ENCODE measurements at places on chromosomes 13 and 19.
A peak's percentile ranks its signal among the peaks of the same experiment; 100 is the strongest.

GRCh38 chr19:46006411-46006810 lies 11.1 kb downstream of the CCDC61 start:
- DNase-seq: no peak

DNA sequence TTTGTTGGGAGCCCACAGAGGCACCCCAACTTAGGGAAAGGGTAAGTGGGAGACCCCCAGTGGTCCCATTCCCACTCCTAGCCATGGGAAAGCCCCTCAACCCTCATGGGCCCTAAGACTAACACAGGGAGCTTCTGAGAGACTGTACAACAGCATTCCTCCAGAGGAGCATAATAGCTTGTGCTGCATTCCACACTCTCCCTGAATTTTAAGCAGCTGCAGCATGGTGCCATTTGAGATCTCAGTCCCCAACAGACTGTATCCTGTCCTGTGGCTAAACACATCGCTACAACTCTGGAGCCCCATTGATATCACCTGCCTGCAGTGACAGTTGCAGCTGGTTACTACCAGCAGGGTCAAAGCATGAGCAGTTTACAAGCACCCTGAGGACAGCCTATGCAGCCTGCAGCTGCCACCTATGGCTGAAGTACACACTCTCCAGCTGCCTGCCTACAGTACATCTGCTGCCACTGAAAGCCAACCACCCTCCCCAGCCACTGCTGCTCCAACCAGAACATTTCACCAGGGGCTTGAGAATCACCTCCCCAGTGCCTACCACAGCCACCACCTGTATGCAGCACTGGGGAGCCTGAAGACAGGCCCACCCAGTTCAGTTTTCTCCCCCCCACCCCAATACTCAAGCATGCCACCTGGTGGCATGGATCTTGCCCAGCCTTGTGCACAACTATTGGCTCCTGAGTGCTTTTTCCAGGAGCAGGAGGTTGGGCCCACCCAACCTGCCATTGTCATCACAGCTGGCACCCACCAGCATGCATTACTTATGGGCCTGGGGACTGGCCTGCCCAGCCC lies 557.3 kb downstream of the GPC5 start:
- no peak for DNase-seq

- no peak for DNase-seq
Measured at GRCh38 chr13:78317030-78317429, 286.3 kb downstream of the POU4F1 start.

DNA sequence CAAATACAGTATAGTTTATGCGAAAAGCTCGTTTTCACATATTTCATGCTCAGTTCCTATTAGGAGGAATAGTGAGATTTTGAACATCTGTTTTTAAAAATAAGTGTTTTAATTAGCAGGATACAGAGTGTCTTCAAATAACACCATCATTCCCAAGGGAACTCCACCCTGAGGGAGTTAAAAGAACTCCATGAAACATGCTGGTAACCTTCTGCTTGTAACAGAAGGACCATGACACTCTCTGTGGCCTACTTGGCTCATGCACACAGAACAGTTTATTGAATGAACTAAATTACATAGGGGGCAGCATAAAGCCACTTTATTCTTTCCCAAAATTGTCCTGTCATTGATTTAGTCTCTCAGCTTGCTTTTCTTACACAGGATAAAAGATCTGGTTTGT lies 809.5 kb upstream of the SLITRK6 start:
- DNase-seq: no peak

GRCh38 chr13:73248711-73249580 lies 190.1 kb downstream of the KLF5 start:
- DNase-seq: no peak

DNA sequence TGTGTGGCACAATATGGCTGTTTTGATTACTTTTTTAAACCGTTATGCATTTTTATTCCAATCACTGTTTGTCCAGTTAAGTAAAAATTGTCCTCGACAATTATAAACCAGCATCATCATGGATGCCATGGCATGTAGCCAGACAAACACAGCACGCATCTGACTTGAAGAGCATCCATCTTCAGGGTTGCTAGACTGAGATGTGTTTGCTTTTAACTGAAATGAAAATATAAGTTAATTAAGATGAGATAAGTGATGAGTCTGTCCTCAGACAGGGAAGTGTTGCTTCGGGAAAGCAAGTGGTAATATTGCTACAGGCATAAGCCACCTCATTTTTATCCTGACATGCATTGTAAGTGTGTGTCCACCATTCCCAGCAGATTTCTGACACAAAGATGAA lies 92.8 kb upstream of the TPP2 start:
- DNase-seq: no peak

GRCh38 chr19:47618771-47619170 lies 9.8 kb downstream of the BICRA start:
- DNase-seq: no peak

DNA sequence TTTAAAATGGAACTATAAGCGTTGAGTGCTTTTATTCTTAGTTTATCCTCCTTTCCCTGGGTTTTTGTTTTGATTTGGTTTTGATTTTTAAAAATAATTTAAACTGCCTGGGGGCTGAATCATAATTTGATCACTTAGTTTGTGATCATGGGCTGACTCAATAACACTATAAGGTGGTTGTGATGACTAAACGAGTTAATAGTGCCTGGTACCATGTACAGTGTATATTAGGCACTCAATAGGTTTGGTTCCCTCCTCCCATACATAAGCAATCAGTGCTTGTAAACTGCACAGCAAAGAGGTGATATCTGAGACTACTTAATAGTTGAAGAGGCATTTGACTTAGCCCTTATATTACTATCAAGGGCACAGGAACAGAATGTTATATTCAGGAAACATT lies 200.9 kb upstream of the RFC3 start:
- DNase-seq: no peak

DNA sequence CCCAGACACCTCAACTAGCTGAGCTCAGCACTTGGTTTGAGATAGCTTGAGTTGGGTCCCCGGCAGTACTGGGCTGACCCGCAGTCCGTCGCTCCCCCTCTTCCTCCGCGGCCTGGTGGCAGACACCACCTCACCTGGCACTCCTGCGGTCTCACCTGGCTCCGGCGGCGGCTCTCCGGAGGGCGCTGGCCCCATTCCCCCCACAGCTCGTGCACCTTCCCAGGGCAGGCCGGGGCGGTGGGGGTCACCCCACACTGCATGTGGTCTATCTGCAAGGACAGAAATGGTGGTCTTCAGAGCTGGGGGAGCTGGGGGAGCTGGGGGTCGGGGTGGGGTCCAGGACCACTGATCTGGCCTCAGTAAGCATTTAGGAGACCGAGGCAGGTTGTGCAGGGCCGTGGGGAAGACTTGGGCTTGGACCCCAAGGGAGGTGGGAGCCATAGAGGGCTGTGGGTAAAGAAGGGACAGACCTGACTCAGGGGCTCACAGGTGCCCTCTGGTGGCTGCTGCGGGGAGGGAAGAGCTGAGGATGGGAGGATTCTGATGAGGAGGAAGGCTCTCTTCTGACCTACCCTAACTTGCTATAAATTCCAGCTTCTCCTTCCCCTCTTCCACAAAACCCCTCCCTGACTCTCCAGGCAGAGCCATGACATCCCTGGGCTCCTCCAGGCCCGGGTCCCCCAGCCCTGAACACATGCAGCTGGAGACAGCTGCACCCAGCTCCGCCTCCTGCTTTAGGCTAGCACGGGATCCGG lies 6.7 kb upstream of the PLIN4 start:
- DNase-seq: peak; percentile 36

DNA sequence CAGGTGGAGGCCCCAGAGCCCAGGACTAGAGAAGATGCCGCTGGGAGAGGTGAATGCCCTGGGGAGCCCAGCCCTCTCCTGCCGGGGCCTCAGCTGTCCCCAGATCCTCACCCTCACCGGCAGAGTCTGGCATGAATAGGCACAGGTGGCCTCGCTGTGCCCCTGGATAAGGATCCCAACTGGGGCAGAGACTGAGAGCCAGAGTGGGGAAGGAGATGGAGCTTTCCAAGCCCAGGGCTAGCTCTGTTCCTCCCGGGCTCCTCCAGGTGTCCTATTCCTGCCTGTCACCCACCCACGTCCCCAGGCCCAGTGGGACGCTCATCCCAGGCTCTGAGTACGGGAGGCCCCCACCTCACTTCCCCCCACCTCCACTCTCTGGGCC lies 16.5 kb downstream of the PRR36 start:
- no peak for DNase-seq

GRCh38 chr13:40137400-40137799 lies 481.9 kb downstream of the COG6 start:
- DNase-seq: no peak

GRCh38 chr19:12899891-12900518 lies 9.0 kb downstream of the GCDH start:
- peak; percentile 54 for DNase-seq

DNA sequence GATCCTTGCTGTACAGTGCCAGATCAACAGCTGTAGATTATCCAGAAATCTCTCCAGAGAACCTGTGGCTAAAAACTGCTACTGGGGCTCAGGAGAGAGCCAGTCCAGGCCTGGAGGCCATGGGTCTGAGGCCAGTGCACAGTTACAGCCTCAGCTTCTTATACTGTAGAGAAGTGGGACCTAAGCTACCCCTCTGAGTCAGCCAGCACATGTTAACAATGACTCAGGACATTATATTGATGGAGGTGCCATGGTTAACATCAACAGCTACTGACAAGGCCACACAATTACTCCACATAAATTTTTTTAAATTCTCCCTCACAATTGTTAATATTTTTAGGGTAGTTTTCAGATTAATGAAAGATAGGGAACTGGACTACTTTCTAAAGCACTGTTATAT lies 138.5 kb downstream of the RBM26 start:
- DNase-seq: no peak

DNA sequence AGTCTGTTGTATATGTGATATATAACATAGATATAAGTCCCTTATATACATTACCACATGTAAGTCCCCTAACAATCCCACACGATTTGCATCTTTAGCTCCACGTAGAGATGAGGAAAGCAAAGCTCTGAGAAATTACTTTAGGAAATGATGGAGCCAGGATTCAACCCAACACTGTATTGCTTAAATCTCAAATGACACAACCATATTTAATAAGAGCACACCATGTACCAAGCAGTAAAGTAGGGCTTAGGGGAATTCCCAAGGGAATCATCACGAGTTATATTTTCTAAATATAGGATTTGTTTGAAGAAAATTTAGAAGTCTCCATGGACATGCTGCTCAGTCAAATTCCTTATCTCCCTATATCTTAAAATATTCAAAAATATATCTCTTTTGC lies 61.3 kb upstream of the POMP start:
- no peak for DNase-seq

- no peak for DNase-seq
Measured at GRCh38 chr19:8641908-8642547, 11.6 kb downstream of the NFILZ start.

DNA sequence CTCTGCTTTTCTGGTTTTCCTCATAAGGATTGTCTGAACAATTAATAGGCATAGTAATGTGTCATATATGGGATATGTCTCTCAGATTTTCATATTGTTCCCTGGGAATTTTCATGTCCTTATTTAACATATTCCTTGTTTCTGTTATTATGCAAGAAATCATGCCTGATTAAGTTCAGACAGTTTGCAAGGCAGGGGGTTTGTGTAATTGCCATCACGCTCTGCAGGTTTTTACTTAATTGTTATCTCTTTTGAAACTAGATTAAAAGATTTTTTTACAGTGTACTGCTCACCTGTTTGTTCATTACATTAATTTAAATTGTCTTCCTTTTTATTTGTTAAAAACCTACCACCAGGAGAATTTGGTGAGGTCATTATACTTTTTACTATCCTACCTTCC lies 1253.2 kb upstream of the PRR20A start:
- no peak for DNase-seq

DNA sequence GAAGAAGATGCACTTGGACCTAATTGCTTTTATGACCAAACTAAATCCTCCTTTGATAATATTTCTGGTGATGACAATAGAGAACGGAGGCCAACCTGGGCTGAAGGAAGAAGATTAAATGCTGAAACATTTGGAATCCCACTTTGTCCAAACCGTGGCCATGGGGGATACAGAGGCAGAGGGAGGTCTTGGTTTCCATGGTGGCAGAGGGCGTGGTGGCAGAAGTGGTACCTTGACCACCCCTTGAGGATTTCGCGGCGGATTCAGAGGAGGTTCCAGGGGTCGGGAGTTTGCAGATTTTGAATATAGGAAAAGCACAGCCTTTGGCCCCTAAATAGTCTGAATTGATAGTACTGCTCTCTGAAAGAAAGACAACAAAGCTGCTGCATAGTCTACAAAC lies 7.2 kb upstream of the LILRB3 start:
- no peak for DNase-seq

- no peak for DNase-seq
Measured at GRCh38 chr13:42420304-42420703, 148.4 kb downstream of the AKAP11 start.

DNA sequence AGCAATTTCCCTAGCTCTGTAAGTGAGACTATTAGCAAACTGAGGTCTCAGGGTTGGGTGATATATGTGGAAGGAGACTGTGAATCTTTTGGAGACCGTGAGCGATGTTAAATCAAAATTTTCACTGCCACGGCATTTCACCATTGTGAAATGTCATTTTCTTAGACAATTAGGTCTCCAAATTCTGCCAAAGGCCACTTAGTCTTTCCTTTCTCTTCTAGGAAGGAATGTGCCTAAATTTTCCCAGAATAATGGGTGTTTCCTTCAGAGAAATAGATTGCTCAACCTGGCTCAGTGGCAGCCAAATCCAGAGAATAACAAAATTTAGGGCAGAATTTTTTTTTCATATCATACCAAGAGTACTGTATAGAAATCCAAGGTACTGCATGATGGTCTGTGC lies 64.5 kb upstream of the SCEL start:
- no peak for DNase-seq

GRCh38 chr13:85241060-85241459 lies 558.2 kb downstream of the SLITRK6 start:
- DNase-seq: no peak

DNA sequence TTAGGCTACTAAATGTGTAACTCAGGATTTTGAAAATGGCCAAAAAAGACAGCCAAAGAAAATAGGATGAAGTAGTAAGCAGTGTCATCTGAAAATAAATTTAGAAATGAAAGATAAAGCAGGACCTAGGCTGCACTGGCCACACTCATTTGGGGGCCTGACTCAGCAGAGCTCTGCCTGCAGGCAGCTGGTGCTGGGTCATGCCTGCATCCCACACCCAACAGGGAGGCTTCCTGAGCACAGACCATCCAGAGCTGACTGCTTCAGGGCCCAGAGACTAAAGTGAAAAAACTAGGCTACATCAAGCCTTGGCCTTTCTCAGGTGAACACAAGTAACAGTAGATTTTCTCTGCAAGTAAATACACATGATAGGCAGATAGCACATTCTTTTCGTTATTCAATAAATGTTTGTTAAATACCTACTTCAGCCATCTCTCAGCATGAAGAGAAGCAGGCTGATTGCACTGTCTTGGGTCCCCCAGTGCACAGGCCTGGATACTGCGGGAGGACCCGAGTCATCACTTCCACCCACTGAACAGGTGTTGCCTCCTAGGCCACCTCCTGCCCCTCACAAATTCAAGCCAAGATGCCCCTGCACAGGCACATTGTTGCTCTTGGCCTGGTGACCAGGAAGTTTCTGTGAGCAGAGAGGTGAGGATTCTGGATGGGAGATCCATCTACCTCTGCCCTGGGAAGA lies 284.0 kb downstream of the OXGR1 start:
- no peak for DNase-seq

Measured in GM18507 (cell line).